ENCODE measurements at places on chromosomes 2 and 18. TPM values are rescaled to one million over a fixed set of nuclear protein-coding genes. Genes with fewer than 3 reads are reported as not detected.

GRCh38 chr2:177852389-177852788 lies 220.2 kb downstream of the PDE11A start:
- no peaks in the 10 kb centered on the region for H3K36me3 ChIP-seq
- no peak overlapping the region for H3K4me3 ChIP-seq
- H3K27ac ChIP-seq: no peak overlapping the region
- H3K27me3 ChIP-seq: peaks cover 16% of the 10 kb centered on the region

DNA sequence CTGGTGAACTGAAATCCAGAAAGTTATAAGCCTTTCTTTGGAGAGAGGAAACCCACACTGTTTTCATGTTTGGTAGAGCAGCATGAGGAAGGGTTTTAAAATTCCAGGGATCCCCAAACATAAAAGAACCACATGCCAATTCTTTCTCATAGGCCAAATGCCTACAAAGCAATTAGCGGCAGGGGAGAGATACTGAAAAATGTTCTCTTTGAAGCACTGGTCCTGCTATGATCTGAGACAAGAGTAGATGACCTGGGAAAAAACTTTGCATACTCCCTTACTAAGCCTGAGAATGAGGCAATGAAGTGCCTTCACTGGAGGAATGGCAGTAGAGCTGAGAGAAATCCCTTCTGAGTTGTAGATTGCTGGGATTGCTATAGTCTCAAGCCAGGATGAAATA lies 1261.7 kb downstream of the DSC3 start:
- no peaks in the 10 kb centered on the region for H3K4me1 ChIP-seq
- H3K36me3 ChIP-seq: no peaks in the 10 kb centered on the region
- ATAC-seq: no peak
- no peak overlapping the region for H3K27ac ChIP-seq

Gene CAMKMT
- total RNA-seq: 13.4 TPM

DNA sequence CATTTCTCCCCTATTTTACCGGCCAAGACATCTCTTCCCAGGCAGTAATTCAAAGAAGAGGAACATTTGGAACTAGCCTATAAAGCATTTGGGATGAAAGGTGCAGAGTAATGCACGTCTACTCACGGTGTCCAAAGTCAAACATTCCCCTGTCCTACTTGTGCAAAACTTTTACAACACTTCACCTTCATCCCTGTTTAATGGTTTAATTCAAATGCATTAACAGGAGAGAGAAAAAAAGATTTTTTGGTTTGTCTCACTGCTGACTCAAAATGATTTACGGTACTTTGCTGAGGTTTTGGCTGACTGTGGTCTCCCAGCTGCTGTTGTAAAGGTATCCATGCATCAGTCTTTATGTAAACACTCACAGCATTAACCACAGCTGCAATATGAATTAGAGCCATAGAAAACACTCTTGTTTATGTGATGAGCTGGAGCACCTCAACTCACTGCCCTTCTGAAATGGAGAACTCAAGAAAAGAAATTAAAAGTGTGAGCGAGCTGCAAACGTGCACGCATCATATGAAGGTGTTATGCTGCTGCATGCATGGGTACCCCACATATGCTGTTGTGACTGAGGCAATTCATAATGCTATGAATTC lies 220.5 kb downstream of the PIEZO2 start:
- no peaks in the 10 kb centered on the region for H3K4me1 ChIP-seq
- no peak overlapping the region for H3K27ac ChIP-seq
- no peak overlapping the region for H3K4me3 ChIP-seq
- H3K27me3 ChIP-seq: peaks cover 3% of the 10 kb centered on the region
- H3K36me3 ChIP-seq: no peaks in the 10 kb centered on the region

DNA sequence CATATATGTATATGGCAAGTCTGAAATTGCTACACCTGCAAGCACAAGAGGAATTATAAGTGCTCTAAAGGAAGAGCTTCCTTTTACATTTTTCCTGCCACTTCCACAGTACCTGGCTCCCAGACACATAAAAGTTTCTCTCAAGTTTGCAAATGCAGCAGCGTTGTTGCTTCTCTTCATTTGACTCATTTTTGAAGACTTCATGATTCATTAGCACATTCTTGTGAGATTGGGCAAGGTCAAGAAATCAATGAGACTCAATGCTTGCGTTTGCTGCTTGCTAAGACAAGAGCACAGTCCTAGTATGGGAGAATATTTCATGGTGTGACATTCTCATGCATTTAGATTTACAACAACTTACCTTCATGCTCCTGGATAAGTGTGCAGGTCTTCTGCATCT lies 42.6 kb upstream of the PDCL3 start:
- no peak overlapping the region for H3K27ac ChIP-seq
- no peaks in the 10 kb centered on the region for H3K36me3 ChIP-seq
- no peak for ATAC-seq

DNA sequence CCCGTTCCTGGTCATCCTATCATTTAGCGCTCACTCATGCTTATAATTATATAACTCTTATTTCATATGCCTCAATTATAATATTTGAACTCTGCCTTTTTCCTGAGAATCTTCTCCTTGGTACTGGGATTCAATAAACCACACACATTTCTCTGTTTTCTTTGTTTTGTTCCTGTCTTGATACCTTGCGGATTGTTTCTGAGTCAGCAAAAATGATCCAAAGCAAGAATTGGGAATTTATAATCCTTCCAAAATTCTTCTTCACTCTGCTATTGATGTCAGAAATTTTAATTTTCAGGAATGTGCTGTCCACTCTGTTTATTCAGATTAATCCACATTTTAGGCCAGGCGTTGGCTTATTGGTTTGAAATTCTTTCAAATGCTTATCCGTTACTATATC lies 886.0 kb downstream of the SUCLG1 start:
- H3K27ac ChIP-seq: no peak overlapping the region
- ATAC-seq: no peak
- no peaks in the 10 kb centered on the region for H3K36me3 ChIP-seq

DNA sequence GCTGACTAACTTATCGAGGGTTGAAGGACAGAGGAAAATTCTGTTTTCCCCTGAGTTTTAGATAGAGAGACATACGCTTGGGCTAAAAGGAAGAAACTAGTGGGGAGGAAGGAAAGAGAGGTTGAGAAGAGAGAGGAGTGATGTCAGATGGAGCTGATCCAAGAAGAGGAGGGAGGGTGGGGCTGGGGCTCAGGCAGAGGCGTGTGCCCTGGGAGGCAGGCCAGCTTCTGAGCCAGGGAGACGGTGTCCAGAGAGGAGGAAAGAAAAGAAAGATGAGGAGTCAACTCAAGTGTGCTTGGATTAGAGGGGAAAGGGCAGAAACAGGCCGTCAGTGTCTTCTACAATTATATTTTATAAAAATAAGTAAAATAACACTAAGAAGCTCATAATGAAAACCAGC lies 56.2 kb downstream of the EMILIN2 start:
- H3K4me3 ChIP-seq: no peak overlapping the region
- no peak for ATAC-seq
- no peaks in the 10 kb centered on the region for H3K27me3 ChIP-seq
- H3K27ac ChIP-seq: no peak overlapping the region
- H3K36me3 ChIP-seq: peaks cover 10% of the 10 kb centered on the region
